ENCODE measurements at places on chromosomes 11 and 22.

GRCh38 chr11:13098063-13098462 lies 88.9 kb downstream of the RASSF10 start:
- DNase-seq, result no peak

DNA sequence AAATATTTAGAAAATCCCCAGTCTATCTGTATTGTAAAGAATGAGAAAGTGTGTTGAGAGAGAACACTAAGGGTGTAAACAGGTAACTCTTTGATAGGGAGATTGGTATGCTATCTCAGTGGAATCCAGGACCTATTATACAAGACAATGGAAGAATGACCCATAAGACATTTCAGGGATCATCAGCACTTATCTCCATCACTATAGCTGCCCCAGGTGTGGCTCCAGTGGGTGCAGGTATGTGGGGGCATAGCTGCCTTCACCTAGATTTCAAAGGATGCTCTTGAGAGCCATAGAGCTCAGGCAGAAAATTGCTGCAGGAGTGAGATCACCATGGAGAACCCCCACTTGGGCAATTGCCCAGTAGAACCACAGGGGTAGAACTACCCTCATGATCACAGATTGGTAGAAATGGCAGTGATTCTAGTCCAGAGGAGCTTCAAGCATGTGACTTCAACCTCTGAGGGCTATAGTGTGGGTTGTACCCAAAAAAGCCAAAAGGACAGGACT lies 252.3 kb upstream of the TBCEL start:
- no peak for DNase-seq

DNA sequence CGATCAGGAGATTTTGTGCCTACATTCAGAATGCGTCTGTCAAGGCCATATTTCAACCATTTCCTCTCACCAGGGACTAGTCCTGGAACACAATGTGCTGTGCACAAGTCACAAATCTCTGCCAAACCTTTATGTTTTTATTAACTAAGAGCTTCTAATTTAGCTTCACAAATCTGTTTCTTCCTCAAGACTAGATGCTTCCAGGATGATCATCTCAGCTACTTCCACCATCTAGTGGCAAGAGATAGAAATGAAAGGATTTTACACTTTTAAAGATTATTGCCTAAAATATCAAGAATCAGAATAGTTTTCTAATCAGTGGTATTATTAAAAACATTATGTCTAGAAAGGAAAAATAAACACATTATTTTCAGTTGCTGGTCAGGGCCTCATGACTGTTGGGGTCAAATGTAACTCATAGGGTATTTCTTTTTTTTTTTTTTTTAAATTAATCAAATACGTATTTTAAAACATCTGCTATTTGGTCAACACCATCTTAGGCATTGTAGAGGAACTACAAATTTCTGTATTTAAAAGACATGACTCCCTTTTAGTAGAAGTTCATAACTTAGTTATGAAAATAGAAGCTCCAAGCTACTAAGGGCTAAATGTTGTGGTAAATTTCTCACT lies 1102.6 kb downstream of the DLG2 start:
- no peak for DNase-seq

DNA sequence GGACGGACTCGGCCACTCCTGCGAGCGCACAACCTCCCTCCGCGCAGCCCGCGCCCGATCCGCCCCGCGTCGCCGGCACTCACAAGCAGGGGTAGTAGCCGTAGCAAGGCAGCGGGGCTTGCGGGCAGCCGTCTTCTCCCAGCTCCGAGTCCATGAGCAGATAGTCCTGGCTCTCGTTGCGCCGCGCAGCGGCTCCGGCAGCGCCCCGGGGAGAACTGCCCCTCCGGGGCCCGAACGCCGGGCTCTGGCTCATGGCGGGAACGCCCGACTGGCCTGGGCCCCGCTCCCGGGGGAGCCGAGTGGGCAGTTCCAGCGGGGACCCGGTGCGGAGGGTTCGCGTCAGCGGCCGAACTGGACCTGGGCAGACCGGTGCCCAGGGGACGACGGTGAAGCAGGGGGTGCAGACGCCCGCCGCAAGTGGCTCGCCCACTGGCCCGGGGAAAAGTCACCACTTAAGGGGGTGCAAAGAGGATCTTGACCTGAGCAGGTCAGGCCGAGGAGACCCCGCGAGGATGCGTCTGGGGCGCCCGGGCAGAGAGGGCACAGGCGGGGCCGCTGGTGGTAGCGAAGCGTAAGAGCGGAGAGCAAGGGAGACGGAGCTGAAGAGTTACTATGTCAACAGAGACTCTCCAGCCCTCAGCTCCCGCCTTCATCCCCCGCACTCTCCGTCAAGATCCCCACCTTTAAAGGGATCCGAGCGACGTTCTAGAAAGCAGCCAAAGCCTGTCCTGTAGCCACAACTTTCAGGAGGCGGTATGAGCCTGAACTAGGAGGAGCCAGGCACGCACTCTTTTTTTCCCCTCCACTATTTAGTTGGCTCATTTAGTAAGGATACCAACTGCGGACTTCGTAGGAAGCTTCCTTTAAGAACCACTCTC lies at the start of gene TRPC6:
TSS of gene TRPC6 (minus strand) at position 757 of the 878 bp plus-strand sequence. CDS start at position 253, 504 bp downstream.
- peak; percentile 1 for DNase-seq

- no peak for DNase-seq
Observed at GRCh38 chr11:66157182-66157864, 87.3 kb downstream of the PACS1 start.

- no peak for DNase-seq
Observed at GRCh38 chr11:20559523-20560300, 39.7 kb upstream of the SLC6A5 start.

DNA sequence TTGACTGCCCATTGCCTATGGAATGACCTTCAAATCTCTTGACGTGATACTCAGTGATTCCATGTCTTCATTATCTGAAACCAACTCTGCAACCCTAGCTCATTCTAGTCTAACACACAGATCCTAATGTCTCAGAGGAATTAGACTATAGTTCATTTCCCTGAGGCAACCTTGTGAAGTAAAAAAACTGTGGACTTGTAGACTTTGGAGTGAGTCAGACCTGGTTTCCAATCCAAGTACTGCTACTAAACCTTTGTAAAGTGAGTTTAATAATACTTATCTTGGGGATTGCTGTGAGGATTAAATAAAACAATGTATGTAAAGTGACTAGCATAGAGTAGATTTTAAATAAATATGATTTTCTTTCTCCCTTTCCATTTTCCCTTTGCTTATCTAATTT lies 226.1 kb downstream of the BLID start:
- DNase-seq, result no peak

DNA sequence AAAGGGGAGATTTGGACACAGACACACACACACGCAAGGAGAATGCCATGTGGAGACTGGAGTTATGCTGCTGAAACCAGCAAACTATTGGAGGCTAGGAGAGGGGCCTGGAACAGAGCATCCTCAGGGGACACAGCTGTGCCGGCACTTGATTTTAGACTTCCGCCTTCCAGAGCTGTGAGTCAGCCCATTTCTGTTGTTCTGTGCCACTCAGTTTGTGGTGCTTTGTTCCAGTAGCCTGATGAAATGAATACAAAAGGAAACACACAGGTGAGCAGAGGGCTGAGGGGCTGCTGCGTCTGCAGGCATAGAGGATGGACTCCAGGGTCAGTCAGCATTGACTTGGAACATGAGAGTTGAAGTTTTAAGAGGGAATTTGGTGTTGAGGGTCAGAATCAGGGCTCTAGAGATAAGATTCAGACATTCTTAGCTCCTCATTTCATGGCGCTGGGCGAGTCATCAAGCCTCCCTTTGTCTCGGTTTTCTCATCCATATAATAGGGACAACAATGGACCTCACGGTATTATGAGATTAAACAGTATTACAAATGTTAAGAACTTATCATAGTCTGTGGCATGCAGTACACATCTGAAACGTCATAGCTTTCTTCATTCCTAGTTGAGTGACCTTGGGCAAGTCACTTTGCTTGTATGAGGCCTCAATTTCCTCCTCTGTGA lies 191.0 kb downstream of the MIAT start:
- DNase-seq, result no peak

DNA sequence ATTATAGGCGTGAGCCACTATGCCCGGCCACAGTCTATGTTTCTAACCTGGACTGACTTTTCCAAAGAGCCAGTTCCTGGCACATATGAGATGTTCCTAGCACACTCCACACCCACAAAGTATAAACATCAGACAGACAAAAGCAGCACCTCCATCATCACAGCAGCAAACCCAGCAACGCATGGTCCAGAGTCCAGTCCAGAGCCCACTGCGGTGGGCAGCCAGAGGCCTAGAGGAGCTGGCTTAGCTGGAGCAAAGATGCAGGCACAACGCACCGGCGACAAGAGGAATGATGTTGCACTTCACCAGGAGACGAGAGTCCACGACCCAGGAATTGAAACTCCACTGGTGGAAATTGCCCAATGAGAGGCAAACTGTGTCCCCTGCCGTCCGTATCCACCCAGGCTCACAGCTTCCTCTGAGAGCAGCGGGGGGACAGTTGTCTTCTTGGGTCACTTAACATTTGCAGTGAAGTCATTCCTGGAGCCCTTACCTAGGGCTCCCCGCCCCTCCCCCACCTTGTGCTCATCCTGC lies 36.6 kb downstream of the RPS6KA4 start:
- DNase-seq, result no peak

DNA sequence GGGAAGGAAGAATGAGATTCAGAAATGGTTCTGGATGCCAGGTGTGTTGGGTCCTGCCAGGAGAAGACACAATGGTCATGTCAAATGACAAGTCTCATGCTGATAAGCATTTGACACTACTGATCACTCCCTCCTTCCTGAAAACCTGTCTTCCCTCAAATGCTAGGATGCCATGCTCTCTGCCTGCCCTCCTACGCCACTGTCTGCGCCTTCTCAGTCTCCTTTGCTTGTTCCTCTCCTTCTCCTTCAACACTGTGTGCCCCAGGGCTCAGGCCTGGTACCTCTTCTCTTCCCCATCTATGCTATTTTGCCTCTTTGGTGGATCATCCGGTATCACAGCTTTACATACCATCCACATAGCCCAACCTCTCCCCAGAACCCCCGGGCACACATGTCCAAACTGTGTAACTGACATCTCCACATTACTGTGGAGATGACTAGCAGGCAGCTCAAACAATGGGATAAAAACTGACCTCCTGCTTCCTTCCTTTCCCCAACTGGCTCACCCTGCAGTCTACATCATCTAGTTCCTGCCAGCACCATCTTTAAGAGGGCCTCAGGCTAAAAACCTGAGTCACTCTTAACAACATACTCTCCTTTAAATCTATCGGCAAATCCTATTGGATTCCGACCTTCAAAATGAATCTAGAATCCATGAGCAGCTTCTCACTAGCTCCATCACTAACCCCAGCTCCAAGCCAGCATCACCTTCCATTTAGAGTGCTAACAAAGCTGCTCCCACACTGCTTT lies 8.2 kb downstream of the AP1B1 start:
- peak; percentile 25 for DNase-seq

DNA sequence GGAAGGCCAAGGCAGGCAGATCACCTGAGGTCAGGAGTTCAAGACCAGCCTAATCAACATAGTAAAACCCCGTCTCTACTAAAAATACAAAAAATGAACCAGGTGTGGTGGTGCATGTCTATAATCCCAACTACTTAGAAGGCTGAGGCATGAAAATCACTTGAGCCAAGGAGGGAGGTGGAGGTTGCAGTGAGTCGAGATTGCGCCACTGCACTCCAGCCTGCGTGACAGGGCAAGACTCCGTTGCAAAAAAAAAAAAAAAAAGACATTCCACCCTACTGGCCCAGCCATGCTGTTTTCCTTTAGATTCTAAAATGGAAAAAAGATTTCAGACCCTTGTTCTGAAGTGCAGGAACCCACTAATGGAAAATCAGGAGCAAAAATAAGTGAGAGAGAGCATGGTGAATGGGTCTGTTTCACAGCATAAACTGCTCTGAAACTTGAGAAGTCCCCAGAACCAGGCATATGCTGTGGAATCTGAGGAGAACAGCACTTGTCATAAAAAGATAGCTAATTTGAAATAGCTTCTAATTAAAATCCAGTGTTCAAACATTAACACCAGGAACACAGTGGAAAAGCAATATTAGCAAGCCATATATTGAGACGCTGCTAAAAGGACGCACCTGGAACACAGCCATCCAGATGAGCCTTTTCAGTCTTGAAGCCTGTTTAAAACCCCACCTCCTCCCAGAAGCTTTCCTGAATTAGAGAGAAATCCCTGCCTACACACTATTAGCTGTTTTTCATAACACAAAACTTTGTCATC lies 66.3 kb upstream of the CHRM4 start:
- DNase-seq, result no peak

DNA sequence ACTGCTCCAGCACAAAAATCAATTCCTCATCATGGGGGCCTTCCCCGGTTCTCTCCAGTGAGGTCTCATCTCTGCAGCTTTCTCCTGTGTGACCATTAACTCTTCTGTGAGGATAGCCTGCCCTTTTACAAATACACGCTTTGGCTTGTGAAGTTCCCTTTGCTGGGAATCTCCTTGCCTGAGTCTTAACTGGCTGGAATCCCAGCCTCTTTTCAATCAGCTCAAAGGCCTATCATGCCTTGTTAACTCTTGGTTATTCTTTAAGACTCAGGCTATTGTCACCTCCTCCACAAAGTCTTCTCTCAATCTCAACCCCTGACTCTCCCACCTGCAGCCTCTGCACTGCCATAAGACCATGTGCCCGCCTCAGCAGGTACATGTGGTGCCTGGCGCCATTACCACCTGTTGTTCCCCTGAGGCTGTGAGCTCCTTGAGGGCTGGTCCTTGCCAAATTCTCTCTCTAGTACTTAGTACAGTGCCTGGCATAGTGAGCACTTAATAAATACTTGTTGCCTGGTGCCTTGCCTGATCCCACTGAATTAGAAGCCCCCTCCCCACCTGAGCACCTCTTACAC lies 128.2 kb downstream of the ST3GAL4 start:
- no peak for DNase-seq

DNA sequence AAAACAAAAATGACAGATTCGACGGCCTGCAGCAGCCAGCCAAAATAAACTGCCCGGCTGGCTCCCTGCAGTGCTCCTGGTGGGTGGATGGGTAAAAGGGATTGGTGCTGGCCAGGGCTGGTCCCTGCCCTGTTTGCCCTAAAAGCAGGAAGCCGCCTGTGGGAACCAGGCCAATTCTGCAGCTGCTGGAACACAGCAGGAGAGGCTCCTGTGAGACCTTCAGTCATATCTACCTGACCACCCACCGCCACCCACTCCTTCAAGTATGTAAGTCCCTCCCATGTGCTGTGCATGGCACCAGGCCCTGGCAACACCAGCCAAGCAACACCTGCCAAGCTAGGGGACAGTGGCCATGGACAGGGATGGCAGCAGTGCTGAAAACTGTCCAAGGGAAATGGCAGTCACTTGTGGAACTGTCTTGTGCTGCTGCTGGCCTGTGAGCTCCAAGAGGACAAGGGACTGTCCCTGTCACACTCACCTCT lies 48.7 kb upstream of the ARFGAP3 start:
- DNase-seq, result no peak

GRCh38 chr11:128294671-128295050 lies 292.7 kb downstream of the ETS1 start:
- DNase-seq, result no peak

GRCh38 chr22:36134182-36134581 lies 26.4 kb downstream of the APOL3 start:
- DNase-seq, result no peak

GRCh38 chr11:13962562-13963168 lies at the start of gene SPON1:
TSS of gene SPON1 (plus strand) at chr11:13962723. CDS start at chr11:13962905, 182 bp downstream.
- no peak for DNase-seq

- peak; percentile 89 for DNase-seq
Observed at GRCh38 chr11:12539572-12539971, 134.6 kb upstream of the TEAD1 start.

- no peak for DNase-seq
Observed at GRCh38 chr11:19394525-19395016, 153.8 kb upstream of the E2F8 start.

GRCh38 chr11:133082453-133082781 lies 449.9 kb downstream of the OPCML start:
- DNase-seq, result no peak
